Karpas-422 (cell line): ENCODE measurements at places on chromosomes 11 and 22.

DNA sequence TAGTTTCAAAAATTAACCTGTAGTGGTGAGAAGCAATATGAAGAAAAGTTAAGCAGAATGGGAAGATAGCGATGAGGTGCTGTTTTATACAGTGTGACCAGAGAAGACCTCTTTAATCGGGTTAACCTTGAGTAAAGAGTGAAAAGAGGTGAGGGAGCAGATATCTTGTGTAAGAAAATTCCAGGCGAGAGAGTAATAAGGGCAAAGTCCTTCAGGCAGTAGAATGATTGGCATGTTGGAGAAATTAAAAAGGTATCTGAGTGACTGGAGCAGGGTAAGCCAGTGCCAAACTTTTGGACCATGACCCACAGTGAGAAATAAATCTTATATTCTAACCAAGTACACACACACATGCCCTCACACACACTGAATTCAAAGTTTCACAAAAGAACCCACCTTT lies 374.7 kb upstream of the LARGE1 start:
- DNase-seq = no peak

GRCh38 chr11:74444173-74444826 lies 23.0 kb downstream of the KCNE3 start:
- DNase-seq = no peak

GRCh38 chr11:2708151-2708581 lies 8.4 kb upstream of the KCNQ1OT1 start:
- DNase-seq = no peak

- peak; percentile 61 for DNase-seq
Measured at GRCh38 chr22:38862375-38863329, 9.4 kb downstream of the CBX6 start.

DNA sequence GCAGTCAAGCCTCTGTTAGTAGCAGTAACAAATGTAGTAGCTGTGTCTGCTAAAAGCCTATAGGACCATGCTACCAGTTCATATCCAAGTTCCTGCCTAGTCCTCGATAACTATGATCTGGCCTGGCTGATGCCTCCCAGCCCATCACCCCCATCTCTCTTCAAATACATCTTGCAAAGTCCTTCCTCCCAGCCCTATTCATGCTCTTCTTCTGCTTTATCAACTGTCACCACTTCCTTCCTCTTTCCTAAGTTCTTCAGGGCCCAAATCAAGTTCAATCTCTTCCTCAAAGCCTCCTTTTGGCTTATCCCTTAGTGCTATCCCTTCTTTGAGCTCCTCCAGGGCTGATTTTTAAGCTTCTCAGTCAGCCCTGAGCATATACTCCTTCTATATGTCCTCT lies 150.9 kb upstream of the THY1 start:
- DNase-seq = peak; percentile 61

DNA sequence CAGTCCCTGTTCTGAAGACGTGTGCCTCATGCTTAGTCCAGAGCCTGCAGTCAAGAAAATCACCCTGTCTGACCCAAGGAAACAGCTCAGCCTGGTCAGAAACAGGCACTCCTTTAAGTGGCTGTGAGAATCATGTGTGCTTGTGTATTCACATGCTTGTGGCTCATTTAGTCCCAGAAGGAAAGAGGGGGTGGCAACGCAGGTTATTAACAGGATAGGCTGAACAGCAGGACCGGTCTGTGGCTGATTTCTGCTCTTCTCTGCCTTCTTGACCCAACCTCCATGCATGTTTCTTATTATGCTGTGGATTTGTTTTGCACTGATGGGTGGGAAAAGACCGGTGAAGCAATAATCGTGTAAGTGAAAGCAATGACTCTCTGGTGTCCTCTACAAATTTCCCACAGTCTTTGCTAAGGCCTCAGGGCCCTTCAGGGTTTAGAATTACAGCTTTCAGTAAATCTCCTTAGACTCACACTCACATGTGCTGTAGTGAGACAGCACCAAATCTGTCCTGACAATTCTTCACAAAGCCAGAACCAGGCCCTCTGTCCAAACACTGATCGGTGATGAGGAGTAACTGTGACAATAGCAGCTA lies 288.1 kb downstream of the ETS1 start:
- DNase-seq = no peak

DNA sequence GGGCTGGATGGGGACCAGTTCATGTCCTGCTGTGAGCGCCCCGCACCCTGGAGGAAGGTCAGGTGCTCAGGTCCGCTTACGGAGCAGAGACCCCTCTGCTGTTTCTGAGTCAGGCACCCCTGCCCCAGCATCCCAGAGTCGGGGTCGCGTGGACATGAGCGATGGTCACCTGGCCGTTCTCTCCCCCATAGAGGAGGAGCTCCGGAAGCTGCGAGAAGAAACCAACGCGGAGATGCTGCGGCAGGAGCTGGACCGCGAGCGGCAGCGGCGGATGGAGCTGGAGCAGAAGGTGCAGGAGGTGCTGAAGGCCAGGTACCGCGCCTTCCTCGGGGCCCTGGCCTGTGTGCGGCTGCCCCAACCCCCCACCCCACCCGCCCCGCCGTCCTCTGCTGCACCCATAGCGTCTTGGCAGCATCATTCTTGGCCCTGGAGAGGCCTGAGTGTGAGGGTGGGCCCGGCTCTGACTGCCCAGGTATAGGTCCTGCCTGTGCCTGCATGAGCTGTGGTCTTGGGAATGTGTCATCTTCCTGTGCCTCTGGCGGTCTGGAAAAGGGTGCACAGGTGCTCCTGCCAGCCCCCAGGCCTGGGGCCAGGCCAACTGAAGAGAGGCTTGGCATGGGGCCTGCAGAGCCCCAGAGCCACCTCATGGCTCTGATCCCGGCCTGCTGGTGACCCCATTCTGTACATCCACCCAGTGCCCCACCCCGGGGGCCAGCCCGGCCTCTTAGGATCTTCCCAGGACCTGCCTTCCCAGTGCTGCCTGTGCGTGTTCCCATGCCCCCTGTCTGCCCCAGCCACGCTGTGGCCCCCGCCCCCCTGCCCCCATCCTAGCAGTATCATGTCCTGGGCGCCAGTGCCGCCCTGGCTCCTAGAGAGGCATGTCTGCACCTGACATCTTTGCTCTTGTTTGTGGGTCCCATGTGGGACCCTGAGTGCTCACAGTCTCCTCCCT lies 38.1 kb downstream of the GRAMD4 start:
- no peak for DNase-seq

DNA sequence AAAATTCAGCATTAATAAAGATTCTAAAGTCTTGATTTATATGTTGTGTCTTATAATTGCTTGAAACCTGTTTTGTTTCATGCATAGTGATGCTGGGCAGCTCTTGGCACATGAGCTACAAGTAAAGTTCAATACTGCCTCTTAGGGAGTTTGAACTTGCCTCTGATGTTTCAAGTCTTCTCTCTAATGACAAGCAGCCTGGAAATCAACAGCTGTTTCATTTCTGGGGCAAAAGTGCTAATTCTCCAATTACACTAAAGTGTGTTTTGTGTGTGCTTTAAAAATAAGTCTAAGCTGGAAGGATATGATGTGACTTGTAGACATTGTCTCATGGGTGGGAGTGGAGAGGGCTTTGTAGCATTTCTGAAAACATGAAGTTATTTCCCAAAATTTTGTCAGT lies 23.7 kb upstream of the SESN3 start:
- no peak for DNase-seq

- DNase-seq = no peak
Measured at GRCh38 chr11:115244296-115244695, 259.9 kb downstream of the CADM1 start.

DNA sequence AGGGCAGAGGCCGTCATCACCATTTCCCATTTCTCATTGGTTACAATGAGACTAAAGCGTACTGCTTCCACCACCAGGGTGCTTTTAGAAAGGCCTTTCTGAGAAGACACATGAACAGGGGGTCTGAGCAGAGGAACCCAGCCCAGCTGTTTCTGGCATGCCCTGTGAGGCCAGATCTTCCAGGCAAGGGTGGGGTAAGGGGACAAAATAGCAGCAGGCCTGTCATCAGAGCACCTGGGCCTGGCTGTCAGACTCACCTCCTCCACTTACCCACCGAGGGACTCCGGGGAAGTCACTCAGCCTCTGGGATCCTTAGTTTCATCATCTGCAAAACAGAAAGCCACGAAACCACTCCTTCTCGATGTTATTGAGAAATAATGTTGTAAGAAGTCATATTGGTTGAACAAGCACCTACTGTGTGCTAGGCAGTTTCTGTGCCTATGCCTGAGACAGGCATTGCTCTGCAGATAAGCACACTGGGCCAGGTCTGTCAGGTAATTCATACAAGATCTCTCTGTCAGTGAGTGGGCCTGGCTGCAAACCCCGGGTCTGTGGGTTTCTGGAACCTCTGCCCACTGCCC lies 8.8 kb upstream of the WNT11 start:
- DNase-seq = no peak

GRCh38 chr11:90916706-90917105 lies 693.9 kb upstream of the CHORDC1 start:
- DNase-seq = no peak

DNA sequence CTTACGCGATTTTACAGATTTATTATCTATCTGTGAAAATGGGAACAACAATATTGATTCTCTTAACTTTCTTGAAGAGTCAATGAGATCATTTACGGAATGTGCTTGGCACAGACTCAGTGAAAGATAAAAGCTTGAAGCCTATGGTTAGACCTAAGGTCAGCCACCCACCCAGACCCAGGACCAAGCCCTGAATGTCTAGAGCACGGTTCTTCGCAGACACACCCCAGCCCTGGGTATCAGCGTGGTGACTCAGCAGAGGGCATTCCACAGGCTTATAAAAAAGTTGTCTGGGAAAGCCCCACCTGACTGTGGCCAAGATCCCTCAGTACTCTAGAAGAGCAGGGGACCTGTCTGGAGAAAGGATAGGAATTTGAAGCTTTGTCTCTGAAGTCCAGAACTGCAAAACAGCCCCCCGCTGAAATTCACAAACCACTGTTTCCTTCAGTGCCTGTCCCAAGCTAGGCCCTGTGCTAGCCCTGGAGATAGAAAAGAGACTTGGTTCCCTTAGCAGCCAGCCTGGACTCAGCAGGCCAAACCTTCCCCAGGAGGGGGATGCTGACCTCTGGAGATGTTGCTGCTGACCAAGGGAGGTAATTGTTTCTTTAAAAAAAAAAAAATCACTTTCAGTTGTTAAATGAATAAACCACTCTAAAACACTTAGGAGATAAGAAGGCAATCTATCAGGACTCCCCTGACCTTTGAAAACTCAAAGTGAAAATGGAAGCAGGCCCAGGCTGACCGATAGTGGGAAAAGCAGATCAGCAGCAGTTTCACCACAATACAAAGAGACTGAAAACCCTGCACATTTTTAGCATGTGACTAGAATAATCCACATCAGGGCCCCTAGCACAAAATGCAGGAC lies 114.0 kb downstream of the ABTB2 start:
- no peak for DNase-seq

DNA sequence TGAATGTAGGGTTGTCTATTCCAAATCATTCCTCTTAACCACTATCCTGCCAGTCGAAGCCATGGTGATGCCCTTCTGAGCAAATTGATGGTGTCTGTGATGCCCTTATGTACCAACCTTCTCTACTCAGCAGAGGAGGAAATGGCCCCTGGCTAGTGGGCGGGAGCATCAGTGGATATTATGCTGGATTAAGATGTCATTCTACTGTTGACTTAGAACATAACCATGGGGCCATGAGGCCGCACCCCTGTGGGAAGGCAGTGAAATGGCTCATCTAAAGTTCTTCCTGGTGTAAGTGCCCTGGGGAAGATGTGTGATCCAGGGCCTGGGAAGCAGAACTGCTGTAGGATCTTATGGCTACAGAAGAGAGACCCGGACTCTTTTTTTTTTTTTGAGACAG lies 20.7 kb upstream of the P2RY2 start:
- DNase-seq = no peak

GRCh38 chr11:47599902-47600301 lies 5.7 kb upstream of the C1QTNF4 start:
- DNase-seq = no peak

DNA sequence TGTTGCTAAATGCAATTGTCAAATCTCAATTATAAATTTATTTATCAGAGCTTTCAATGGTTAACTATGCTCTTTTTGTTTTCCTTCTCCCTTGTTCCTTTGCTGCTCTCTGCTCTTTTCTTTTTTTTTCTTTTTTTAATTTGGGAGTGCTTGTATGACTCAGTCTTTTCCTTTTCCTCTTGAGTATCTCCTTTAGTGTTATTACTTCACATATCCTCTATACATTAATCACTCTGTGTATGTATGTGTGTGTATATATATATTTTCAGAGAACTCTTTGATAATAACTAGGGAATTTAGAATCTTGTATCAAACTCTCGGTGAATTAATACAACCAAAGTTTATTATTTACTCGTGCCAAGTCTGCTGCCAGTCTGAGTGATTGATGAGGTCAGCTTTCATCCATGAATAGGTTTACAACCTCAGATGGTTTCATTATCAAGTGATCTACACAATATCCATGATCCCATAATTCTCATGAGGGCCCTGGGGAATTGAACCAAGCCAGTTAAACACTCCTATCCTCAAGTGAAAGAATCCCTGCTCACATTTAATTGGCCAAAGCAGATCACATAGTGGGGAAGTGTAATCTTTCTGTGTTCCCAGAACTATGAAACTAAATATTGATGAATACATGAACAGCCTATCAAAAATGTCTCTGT lies 743.4 kb upstream of the CNTN5 start:
- no peak for DNase-seq

DNA sequence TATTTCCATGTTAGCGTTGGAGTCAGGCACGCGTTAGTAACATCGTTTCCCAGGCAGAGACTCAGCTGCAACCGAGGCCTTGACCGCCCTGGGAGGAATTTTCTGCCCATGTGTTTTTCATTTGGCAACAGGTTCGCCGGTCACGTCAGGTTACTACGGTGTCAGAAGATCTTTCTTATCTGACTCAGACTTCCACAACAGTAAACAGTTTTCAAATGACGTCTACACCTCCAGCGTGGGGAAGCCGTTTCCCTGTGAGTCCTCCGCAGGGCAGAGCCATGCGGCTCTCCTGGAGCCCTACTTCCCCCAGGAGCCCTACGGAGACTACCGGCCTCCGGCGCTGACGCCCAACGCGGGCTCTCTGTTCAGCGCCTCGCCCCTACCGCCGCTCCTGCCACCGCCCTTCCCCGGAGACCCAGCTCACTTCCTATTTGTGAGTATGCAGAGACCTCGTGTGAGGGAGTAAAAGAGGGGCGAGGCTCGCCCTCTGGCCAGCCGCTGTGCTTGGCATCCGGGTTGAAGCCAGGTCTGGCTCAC lies 14.3 kb upstream of the POU2AF3 start:
- DNase-seq = peak; percentile 84

GRCh38 chr11:69908511-69909220 lies 89.5 kb upstream of the FGF3 start:
- no peak for DNase-seq

GRCh38 chr22:39928536-39929520 lies 27.9 kb downstream of the GRAP2 start:
- DNase-seq = no peak

DNA sequence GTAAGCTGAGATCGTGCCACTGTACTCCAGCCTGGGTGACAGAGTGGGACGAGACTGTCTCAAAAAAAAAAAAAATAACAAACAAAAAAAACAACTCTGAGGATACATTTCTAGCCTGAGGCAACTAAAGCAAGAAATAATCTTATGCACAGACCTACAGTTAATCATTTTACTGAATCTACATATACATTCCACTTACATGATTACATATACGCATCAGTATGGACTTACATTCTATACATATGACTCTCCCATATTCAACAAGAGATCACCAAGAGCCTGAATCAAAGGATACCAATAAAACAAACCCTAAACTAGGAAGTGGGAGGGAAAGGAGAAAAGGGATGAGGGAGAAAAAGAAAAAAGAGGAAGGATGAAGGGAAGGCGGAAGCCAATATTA lies 1.1 kb downstream of the ALG8 start:
- DNase-seq = no peak
